Frontal cortex (tissue), 4 donors: ENCODE measurements at places on chromosomes 1 and 21.

- no peak for DNase-seq
Observed at GRCh38 chr1:50422675-50422945, 633 bp downstream of the DMRTA2 start.

DNA sequence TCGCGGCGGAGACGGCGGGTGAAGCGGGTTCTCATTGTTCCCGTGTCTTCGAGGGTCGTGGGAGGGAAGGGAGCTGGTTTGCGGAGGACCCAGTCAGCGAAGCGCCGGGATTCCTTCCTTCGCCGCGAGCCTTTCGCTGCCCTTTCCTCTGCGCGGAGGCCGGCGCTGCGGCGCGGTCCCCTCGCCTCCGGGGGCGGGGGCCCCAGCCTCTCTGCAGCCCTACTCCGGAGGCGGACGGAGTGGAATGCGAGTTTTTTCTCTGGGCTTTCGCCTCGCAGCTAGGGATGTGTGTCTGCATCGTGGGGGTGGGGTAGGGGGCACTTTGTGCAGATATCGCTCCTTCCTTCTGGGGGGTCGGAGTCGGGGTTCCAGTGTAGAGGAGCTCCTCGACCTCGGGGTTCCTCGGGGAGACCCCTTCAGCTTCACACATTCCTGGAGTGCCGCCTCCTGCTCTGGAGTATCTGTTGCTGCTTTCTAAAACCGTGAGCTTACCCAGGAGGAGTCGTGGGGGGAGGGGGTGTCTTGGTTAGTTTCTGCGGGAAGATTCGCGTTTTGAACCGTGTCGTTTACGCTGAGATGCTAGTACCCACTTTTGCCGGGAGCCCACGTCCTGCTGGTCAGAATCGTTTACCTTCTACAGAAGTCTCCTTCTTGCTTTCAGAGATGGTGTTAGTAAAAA is 595 bp downstream of the RNF2 start:
- DNase-seq = peak; percentile 27

DNA sequence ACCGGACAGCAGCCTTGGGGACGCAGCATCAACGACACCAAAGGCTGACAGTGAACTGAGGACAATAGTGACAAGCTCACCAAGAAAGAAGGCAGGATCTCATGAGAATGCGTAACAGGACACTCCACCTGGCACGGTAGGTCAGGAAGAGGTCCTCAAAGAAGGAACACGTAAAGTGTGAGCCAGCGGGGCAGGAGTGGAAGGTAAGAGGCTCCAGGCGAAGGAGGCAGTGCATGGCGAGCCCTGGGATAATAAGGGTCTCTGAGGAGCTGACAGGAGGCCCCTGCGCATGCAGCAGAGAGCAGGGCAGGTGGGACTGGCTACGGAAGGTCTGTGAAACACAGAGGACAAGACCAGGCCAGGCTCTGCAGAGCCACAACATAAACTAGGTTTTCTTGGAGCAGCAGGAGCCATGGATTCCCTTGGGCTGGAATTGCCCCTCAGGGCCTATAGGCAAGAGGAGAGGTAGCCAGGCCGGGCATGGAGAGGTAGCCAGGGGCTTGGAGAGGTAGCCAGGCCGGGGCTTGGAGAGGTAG is 8.2 kb downstream of the LSS start:
- DNase-seq = no peak

DNA sequence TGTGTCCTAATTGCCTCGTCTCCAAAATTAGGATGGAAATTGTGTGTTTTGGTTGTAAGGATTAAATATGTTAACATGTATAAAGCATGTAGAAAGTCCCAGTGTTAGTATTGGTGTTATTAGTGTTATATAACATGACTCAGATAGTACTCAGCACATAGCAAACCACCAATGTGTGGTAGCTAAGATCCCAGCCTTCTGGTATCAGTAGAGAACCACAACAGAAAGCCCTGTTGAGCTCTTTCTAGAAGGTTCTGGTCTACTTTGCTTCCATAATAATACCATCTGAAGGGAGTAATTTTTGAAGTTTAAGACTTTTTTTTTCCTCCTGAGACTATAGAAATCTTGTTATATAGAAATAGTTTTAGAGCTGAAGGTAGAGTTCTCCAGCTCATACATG is 259.3 kb upstream of the SGIP1 start:
- no peak for DNase-seq

GRCh38 chr1:160830321-160831153 is 32.1 kb downstream of the CD244 start:
- no peak for DNase-seq

DNA sequence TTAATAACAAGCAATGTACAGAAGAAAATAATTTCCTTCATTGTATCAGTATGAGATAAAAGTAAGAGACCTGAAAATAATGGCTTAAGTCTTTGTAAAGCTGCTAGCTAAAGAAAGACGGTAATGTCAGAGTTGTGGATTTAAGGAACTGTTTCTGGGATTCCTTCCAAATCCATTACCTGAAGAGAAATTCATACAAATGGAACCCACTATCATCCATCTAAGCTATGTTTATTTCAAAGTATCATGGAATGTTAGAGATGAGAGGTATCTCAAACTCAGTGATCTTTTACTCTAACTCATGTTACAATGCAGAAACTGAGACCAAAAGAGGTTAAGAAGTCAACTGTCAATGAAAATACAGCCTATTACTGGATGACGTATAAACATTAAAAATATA is 197.7 kb downstream of the DENND1B start:
- DNase-seq = no peak

GRCh38 chr1:220880726-220881506 is 1.7 kb downstream of the HLX start:
- peak; percentile 42 for DNase-seq

- DNase-seq = no peak
Observed at GRCh38 chr1:93556291-93556690, 108.4 kb downstream of the FNBP1L start.

GRCh38 chr1:29590583-29591565 is 354.6 kb downstream of the PTPRU start:
- no peak for DNase-seq

DNA sequence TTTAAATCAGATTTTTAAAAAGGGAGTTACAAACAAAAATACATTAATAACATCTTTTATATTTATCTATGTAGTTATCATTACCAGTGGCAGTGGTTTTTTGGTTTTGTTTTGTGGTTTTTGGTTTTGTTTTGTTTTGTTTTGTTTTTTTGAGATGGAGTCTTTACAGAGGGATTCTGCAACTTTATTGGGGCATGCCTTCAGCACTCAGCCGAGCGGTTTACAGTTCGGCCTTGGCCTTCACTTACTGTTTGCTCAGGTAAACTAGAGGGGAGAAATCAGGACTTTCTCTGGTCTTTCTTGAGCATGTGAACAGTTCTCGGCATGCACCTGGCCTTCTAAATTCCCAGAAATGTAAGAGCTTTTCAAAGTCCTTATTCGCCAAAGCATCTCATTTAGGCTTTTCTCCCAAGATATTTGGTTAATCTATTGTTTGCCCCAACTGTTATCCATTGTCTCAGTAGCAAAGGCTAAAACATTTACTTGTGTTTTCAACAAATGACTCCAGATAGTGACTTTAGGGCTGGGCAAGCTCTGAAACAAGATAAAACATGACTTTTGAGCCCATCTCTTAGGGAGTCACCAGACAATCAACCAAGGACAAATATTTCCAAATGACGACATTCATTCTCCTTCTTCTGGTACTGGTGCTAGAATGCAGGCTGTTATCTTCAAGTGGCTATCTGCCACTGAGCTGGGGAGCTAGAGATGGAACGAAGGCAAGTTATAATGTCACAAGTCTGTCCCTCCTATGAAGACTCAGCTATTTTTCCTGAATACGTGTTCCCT is 48.4 kb upstream of the ADORA3 start:
- DNase-seq = no peak

DNA sequence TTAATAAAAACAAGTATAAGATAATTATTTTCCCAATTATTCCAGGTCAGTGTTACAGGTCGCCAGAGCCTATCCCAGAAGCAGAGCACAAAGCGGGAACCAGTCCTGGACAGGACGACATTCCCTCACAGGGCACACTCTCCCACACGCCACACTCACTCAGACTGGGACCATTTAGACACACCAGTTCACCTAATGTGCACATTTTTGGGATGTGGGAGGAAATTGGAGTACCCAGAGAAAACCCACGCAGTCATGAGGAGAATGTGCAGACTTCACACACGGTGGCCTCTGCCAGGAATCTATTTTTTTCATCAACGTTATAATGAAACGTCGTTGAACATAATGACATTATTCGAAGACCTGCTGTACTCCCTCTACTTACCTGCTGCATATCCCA is 20.5 kb upstream of the NRDC start:
- no peak for DNase-seq

DNA sequence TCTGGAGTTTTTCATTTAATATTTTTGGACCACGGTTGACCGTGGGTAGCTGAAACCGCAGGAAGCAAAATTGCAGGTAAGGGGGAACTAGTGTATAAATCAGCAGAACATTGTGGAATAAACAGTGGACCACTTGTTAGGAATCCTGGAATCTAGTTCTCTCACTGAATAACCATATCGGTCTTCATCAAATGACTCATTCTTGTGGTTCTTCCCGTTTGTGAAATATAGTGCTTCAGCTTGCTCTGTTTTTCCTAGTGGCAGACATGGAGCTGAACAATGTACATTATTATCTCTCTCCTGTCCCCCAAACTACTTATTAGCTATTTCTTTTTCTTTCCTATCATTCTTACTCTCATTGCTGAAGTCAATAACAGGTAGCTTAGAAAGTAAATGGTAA is 61.9 kb downstream of the HSPA13 start:
- DNase-seq = no peak

- no peak for DNase-seq
Observed at GRCh38 chr1:31596737-31597097, 20.4 kb downstream of the TINAGL1 start.

DNA sequence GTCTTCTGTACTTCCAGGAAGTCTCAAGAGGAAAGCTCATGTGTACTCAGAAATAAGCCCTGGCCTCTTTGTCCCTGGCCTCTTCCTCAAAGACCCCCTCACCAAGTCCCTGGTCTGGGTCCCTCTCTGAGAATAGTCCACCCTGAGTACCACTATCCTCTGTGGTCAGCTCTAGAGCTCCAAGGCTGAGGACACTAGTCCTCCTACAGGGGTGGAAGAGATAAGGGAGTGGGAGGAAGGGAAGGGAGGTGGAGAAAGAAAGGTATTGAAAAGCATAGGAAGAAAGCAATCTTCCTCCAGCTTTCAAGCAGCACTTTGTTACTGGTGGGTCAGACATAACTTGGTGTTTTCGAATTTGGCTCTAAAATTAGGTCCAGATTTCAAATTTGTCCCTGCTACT is 181.4 kb downstream of the NRIP1 start:
- DNase-seq = no peak

- no peak for DNase-seq
Observed at GRCh38 chr21:44517175-44517899, 22.7 kb downstream of the KRTAP10-1 start.

DNA sequence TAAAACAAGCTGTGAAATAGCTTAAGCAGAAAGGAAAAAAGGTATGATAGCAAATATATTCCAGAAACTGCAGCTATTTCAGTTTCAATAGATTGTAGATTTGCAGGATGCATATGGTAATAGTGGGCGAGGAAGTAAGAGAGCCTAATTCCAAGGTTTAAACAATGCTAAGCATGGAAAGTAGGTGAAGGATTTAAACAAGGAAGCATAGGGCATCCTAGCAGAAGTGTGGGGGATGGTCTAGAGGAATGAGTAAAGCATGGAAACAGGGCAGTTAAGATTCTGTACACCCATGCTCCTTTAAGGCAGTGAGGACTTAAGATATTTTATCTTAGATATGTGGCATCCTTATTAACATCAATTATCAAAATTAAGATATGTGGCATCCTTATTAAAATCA is 2.6 kb downstream of the IVNS1ABP start:
- no peak for DNase-seq

- DNase-seq = no peak
Observed at GRCh38 chr1:116012716-116013115, 36.4 kb downstream of the SLC22A15 start.

DNA sequence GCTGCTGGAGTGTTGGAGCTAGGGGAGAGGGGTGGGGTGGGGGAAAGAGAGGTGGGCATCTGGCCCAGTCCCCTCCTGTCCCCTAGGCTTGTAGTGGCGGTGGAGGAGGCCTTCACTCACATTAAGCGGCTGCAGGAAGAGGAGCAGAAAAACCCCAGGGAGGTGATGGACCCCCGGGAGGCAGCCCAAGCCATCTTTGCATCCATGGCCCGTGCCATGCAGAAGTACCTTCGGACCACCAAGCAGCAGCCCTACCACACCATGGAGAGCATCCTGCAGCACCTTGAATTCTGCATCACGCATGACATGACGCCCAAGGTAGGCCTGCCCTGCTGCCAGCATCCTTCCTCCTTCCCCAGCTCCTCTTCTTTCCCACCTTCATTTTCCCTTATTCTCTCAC is 23.6 kb downstream of the VANGL2 start:
- DNase-seq = no peak

GRCh38 chr1:212487286-212487685 is 54.6 kb downstream of the NENF start:
- no peak for DNase-seq

DNA sequence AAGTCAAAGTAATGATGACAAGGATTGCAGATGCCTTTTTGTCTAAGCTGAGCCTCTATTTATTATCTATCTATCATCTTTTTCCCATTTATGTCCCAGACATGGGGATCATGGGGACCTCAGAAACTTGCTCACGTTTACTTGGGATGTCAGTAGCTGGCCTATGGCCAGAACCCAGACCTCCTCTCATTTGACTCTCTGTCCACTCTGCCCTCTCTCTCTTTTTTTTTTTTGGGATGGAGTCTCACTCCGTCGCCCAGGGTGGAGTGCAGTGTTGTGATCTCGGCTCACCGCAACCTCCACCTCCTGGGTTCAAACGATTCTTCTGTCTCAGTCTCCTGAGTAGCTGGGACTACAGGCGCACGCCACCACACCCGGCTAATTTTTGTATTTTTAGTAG is 3.7 kb upstream of the ID3 start:
- DNase-seq = no peak

- no peak for DNase-seq
Observed at GRCh38 chr1:57824535-57824934, 400.7 kb upstream of the DAB1 start.

GRCh38 chr1:94654031-94654430 is 112.5 kb upstream of the F3 start:
- DNase-seq = no peak

DNA sequence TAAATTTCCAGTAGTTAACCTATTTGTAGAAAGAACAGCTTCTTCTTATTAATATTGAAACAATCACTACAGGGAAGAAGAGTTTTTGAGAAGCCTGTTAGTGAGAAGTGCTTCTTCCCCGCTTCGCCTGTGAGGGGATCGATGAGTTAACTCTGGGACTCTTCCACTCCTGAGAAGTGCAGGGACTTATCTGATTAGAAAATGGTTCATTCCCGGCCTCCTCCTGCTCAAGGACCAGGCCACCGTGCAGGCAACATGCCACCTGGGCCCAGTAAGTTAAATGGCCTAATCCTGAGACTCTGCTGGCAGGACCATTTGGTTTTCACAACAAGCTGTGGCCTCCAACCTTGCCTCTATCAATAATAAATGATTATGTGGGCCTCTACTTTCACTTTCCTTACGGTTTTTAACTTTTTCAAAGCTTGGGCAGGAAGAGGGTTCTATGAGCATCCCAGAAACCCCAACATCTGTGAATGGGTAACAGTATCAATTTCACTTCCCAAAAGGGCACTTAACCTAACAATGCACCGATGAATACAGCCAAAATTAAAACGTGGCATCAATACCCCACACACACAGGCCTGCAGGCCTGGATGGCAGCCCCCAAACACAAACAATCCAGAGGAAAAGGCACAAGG is 33.1 kb downstream of the SIPA1L2 start:
- DNase-seq = no peak

- no peak for DNase-seq
Observed at GRCh38 chr1:161082996-161083747, 6.2 kb downstream of the NECTIN4 start.

GRCh38 chr1:65002156-65002507 is 35.8 kb upstream of the JAK1 start:
- DNase-seq = no peak
